ENCODE measurements at places on chromosomes 5 and 9.

GRCh38 chr9:12085399-12085798, 607.8 kb upstream of the TYRP1 start:
- H3K4me1 ChIP-seq = no peaks in the 10 kb centered on the region
- H3K36me3 ChIP-seq = no peaks in the 10 kb centered on the region
- H3K27me3 ChIP-seq = no peaks in the 10 kb centered on the region

GRCh38 chr9:40925149-40925548, 203.3 kb downstream of the FOXD4L6 start:
- DNase-seq = no peak
- H3K4me3 ChIP-seq = no peak overlapping the region
- no peak overlapping the region for H3K27ac ChIP-seq
- no peaks in the 10 kb centered on the region for H3K36me3 ChIP-seq

- H3K27me3 ChIP-seq = no peaks in the 10 kb centered on the region
- DNase-seq = no peak
- H3K4me1 ChIP-seq = no peaks in the 10 kb centered on the region
- H3K36me3 ChIP-seq = no peaks in the 10 kb centered on the region
- H3K27ac ChIP-seq = no peak overlapping the region
Measured at GRCh38 chr5:161975350-161975749, 92.2 kb upstream of the GABRG2 start.

DNA sequence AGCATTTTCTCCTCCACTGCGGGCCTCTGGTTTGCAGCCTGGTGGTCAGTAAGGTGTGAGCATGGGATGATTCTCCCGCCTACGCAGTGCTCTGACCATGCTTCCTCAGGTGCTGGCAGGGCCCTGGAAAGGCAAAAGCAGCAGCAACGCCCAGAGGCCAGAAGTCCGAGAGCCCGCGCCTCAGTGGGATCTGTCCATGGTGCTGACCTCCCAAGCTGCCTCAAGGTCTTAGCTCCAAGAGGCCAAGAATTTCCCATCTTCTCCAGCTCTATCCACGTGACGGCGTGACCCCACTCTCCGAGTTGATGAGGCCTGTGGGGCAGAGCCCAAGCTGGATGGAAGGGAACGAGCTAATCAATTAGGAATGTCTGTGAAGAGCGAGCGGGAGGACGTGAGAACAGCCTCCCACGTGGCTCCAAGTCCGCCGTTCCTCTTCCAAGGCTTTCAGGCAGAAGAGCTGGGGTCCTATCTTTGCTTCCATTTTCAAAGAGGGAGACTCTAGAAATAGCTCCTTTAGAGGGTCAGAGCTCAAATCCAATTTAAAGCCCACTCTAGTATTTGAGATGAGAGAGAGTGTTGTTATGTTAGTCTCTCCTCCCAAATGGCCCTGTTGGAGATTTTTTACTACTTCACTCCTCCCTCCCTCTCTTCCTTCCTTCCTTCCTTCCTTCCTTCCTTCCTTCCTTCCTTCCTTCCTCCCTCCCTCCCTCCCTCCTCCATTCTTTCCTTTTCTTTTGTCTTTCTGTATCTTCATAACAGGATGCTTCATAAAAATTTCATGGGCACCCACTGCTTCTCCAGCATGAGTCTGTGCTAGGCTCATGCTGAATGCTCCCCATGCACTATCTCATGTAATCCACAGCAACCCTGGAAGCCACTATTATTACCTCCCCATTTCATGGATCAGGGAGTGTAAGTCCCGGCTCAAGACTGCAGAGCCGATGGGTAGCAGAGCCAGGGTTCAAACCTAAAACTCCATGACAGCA, 69.3 kb downstream of the OLFM1 start:
- H3K4me1 ChIP-seq = no peaks in the 10 kb centered on the region
- no peak overlapping the region for H3K27ac ChIP-seq
- no peak overlapping the region for H3K4me3 ChIP-seq
- DNase-seq = peak; percentile 0
- H3K36me3 ChIP-seq = no peaks in the 10 kb centered on the region
- no peaks in the 10 kb centered on the region for H3K27me3 ChIP-seq

DNA sequence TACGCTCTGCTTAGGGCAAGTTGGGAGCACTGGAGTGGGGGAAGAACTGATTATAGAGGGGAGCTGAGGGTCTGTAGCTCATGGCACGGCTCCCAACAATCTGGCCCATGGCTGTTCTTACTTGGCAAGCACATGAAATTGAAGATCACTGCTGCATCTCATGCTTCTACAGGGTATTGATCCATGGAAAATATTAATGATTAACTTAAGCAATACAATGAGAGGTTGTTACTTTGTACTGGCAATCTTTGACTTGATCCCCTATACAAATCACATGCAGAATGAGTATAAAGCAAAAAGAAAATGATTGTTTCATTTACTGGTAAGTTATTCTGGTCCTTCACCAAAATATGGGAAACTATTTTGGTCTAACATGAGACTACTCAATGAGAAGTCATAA, 481.1 kb downstream of the PDE4D start:
- H3K4me1 ChIP-seq = no peaks in the 10 kb centered on the region
- H3K27me3 ChIP-seq = no peaks in the 10 kb centered on the region
- no peaks in the 10 kb centered on the region for H3K36me3 ChIP-seq
- H3K27ac ChIP-seq = no peak overlapping the region

- H3K27me3 ChIP-seq = no peaks in the 10 kb centered on the region
- peaks cover 19% of the 10 kb centered on the region for H3K4me1 ChIP-seq
- peak; percentile 95 for DNase-seq
- no peak overlapping the region for H3K4me3 ChIP-seq
- H3K36me3 ChIP-seq = no peaks in the 10 kb centered on the region
Measured at GRCh38 chr5:167945542-167946384, 345.7 kb upstream of the WWC1 start.

DNA sequence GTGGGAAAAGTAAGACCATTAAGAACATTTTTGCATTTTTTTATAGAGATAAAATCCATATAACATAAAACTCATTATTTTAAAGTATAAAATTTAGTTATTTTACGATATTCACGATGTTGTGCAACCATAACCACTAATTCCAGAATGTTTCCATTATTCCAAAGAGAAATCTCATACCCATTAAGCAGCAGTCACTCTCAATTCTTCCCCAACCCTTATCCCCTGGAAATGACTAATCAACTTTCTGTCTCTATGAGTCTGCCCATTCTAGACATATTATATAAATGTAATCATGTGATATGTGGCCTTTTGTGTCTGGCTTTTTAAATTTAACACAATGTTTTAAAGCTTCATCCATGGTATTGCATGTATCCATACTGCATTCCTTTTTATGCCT, 115.6 kb upstream of the ADAMTSL1 start:
- H3K27ac ChIP-seq = no peak overlapping the region
- peaks cover 3% of the 10 kb centered on the region for H3K4me1 ChIP-seq
- no peaks in the 10 kb centered on the region for H3K36me3 ChIP-seq
- no peaks in the 10 kb centered on the region for H3K27me3 ChIP-seq
- no peak overlapping the region for H3K4me3 ChIP-seq

GRCh38 chr5:54610197-54610944, 92.8 kb downstream of the SNX18 start:
- no peak overlapping the region for H3K27ac ChIP-seq
- peak; percentile 53 for DNase-seq
- no peak overlapping the region for H3K4me3 ChIP-seq
- no peaks in the 10 kb centered on the region for H3K27me3 ChIP-seq

- H3K27me3 ChIP-seq = no peaks in the 10 kb centered on the region
- peak; percentile 77 for DNase-seq
- H3K36me3 ChIP-seq = peaks cover 21% of the 10 kb centered on the region
- no peak overlapping the region for H3K4me3 ChIP-seq
- H3K27ac ChIP-seq = no peak overlapping the region
Measured at GRCh38 chr9:127589955-127590370, 22.1 kb upstream of the STXBP1 start.

DNA sequence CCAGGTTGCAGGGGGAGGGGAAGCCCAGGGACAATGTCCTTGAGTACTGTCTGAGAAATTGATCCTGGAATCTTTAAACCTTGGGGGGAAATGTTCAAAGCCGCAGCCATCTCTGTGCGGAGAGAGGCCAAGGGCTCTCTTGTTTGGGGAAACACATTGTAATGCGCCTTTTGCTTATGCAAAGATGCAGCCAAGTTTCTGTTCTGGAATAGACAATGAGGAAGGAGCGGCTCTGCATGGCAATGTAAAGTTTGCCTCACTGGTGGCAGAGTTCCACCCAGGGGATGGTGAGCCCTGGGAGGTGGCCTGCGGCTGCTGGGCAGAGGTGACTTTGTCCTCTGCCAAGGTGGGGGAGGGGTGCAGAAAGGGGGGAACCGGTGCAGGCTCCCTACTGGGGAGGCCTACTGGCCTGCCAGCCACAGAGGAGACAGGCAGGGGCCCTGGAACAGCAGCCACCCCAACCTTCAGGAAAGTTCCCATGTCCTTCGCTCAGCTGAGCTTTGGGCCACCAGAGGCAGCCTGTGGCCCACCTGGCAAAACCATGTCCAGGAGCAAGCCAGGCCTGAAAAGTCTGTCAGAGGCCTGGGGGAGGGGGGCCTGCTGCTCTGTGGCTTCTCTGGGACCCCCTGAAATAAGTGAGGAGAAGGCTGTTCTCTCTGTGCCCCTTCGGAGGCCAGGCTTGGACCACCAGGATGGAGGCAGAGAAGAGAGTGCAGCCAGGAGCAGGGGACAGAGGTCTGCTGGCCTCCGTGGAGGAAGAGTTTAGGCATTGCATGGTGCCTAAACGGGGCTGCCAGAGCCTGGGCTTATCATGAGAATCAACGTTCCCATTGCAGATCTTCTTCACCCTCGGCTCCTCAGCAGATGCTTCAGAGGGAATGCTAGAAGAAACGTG, 127.8 kb downstream of the ZNF354C start:
- H3K27me3 ChIP-seq = no peaks in the 10 kb centered on the region
- H3K36me3 ChIP-seq = no peaks in the 10 kb centered on the region
- no peak overlapping the region for H3K4me3 ChIP-seq
- no peak for DNase-seq

- no peaks in the 10 kb centered on the region for H3K27me3 ChIP-seq
- H3K4me1 ChIP-seq = no peaks in the 10 kb centered on the region
- no peaks in the 10 kb centered on the region for H3K36me3 ChIP-seq
- DNase-seq = no peak
- no peak overlapping the region for H3K4me3 ChIP-seq
Measured at GRCh38 chr5:52457810-52458209, 329.9 kb upstream of the ITGA1 start.

- H3K27me3 ChIP-seq = peaks cover 93% of the 10 kb centered on the region
- no peak overlapping the region for H3K4me3 ChIP-seq
- H3K27ac ChIP-seq = no peak overlapping the region
Measured at GRCh38 chr5:88677943-88678769, 204.8 kb downstream of the MEF2C start.

- H3K27me3 ChIP-seq = peaks cover 3% of the 10 kb centered on the region
- DNase-seq = no peak
- H3K27ac ChIP-seq = no peak overlapping the region
- H3K4me3 ChIP-seq = no peak overlapping the region
Measured at GRCh38 chr9:14723301-14723700, 768 bp upstream of the CER1 start.

- peak overlapping the region; percentile 99 for H3K4me3 ChIP-seq
- H3K36me3 ChIP-seq = peaks cover 23% of the 10 kb centered on the region
- peaks cover 10% of the 10 kb centered on the region for H3K4me1 ChIP-seq
- DNase-seq = peak; percentile 47
- no peaks in the 10 kb centered on the region for H3K27me3 ChIP-seq
Measured at GRCh38 chr5:31531543-31531887, 378 bp downstream of the DROSHA start.

DNA sequence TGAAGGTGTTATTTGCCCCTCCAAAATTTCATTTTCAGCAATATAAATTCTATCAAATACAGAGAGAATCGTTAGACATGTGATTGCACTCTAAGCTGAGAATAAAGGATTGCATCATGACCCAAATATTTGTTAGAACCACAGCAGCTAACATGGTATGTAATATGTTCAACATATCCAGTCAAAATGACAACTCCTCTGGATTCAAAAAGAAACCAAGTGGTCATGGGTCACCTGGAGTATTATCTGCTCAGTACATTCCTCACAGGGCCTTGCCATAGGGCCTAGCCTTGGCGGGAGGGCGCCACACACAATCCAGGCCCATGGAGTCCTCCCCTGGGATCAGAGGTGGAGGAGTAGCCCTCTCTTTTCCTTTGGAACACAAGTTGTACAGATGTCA, 179.2 kb downstream of the HSD17B3 start:
- H3K36me3 ChIP-seq = no peaks in the 10 kb centered on the region
- H3K4me3 ChIP-seq = no peak overlapping the region
- peak overlapping the region; percentile 48 for H3K27ac ChIP-seq
- DNase-seq = peak; percentile 73
- H3K4me1 ChIP-seq = peaks cover 9% of the 10 kb centered on the region
